ENCODE measurements at places on chromosomes 4 and X.

DNA sequence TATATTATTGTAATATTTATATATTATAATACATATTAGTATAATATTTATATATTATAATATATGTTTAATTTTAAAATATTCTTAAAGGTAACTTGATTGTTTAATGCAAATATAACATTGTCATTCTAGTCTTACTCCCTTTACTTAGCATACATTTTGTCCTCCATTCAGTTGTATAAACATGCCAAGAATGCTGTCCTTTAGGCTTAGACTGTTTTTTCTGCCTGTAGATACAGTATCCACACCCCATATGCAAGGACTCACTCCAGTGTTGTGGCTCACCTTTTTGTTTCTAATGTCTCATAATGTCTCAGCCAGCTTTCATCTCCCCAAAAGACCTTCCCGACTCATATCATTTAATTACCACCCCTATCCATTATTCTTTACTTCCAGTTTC is 2110.0 kb downstream of the PCDH7 start:
- H3K27me3 ChIP-seq, result no peaks in the 10 kb centered on the region
- H3K4me1 ChIP-seq, result no peaks in the 10 kb centered on the region
- H3K4me3 ChIP-seq, result no peak overlapping the region
- no peak for DNase-seq
- no peak overlapping the region for H3K27ac ChIP-seq

DNA sequence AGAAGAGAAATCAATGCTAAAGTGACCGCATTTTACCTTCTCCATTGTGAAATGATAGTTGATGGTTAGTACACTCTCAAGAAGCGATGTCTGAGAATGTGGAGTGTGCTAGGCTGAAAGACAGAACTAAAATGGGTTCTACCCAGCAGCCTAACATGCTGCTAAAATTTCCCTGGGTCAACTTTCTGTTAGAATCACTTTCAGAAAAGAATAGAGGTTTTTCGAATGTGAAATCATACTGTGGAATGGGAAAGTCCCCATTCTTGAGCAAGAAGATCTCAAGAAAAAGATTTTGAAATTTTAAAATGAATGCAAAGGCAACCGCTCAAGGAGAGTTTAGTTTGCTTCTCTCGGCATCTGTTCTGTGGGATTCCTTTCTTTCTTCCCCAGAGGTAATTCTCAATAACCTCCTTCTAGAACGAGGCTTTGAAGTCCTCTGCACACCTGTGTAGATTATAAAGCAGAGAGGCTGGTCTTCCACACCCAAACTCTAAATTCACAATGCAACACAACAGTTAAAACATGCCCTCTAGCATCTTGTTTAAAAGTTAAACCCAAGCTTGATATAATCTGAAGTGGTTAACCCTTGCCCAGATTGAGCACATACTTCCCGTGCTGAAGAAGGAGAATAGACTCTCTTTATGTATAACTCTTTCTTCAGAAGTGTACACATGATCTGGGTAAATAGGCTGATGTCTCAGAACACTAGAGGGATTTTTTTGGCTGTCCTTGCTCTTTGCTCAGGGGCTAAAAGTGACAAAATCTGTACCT is 208.7 kb upstream of the KLF3 start:
- peak; percentile 62 for DNase-seq
- peak overlapping the region; percentile 67 for H3K27ac ChIP-seq
- H3K4me3 ChIP-seq, result peak overlapping the region; percentile 21

GRCh38 chr4:16240300-16240699 is 14.0 kb upstream of the TAPT1 start:
- H3K36me3 ChIP-seq, result peaks cover 2% of the 10 kb centered on the region
- H3K27ac ChIP-seq, result no peak overlapping the region
- H3K4me1 ChIP-seq, result no peaks in the 10 kb centered on the region
- H3K4me3 ChIP-seq, result no peak overlapping the region
- no peak for DNase-seq

DNA sequence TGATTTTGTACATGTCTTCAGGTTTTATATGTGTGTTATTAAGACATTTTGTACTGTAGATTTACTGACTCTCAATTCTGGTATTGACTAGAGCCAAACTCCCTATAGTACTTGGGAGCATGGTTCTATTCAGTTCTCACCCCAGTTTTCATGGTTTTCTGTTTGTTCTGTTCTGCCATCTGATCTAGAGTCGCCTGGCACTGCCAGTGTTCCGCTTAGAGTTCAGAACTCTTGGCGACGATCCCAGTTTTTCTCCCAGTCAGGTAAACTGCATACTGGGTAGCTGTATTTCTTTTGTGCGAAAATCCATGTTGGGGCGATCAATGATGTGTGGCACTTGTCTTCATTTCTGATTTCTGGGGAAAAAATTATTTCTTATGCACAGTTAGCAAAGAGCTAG is 78.0 kb downstream of the PHOX2B start:
- no peaks in the 10 kb centered on the region for H3K4me1 ChIP-seq
- no peaks in the 10 kb centered on the region for H3K27me3 ChIP-seq
- no peak for DNase-seq
- H3K27ac ChIP-seq, result no peak overlapping the region
- no peak overlapping the region for H3K4me3 ChIP-seq

GRCh38 chr4:8167291-8167690 is 8.7 kb upstream of the ABLIM2 start:
- H3K4me1 ChIP-seq, result no peaks in the 10 kb centered on the region
- DNase-seq, result no peak
- no peak overlapping the region for H3K4me3 ChIP-seq

DNA sequence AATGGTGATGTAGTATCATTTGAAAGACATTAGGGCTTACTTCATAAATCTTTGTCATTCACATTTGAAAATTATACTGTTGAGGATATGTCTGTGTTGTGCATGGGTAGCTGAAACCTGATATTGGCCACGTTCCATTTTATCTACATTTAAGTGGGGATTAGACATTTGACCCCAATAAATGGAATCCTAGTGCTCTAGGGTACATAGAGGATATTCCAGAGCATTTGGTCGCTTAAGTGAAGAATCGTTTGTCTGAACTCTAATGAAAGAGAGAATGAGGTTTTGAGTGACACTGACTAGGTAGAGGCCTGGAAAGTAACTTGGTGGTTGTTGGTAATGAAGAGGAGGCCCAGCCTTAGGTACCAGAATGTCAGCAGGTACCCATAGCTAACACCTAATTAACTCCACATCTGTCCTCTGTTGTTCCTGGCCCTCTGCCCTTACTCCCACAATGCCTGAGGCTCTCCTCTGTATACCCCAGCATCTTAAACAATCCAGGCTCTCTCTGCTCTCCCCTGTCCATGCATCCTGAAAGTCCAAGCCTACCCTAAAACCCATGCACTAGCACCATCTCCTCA is 299.5 kb upstream of the KLF3 start:
- no peak overlapping the region for H3K27ac ChIP-seq
- peaks cover 10% of the 10 kb centered on the region for H3K27me3 ChIP-seq
- no peaks in the 10 kb centered on the region for H3K4me1 ChIP-seq
- no peaks in the 10 kb centered on the region for H3K36me3 ChIP-seq
- H3K4me3 ChIP-seq, result no peak overlapping the region

- H3K36me3 ChIP-seq, result no peaks in the 10 kb centered on the region
- no peak for DNase-seq
- no peaks in the 10 kb centered on the region for H3K27me3 ChIP-seq
- H3K27ac ChIP-seq, result no peak overlapping the region
Measured at GRCh38 chr4:52954560-52955170, 92.5 kb downstream of the RASL11B start.

GRCh38 chrX:110531873-110532580 is 173.4 kb downstream of the RTL9 start:
- no peak overlapping the region for H3K4me3 ChIP-seq
- no peak overlapping the region for H3K27ac ChIP-seq
- DNase-seq, result no peak
- H3K27me3 ChIP-seq, result no peaks in the 10 kb centered on the region
- H3K4me1 ChIP-seq, result no peaks in the 10 kb centered on the region

- DNase-seq, result no peak
- H3K27ac ChIP-seq, result no peak overlapping the region
- H3K4me1 ChIP-seq, result peaks cover 37% of the 10 kb centered on the region
- no peaks in the 10 kb centered on the region for H3K27me3 ChIP-seq
Measured at GRCh38 chr4:2818351-2818939, 25.2 kb upstream of the ADD1 start.

Data from activated CD4-positive, alpha-beta T cell treated with anti-CD3 and anti-CD28 coated beads, Interleukin-2, amount 10 ng/mL, durations not matched to agents 24 days and 14 days (primary cell).